ENCODE measurements at places on chromosomes 2 and 18. TPM values are rescaled to one million over a fixed set of nuclear protein-coding genes. Genes with fewer than 3 reads are reported as not detected.

- peak; percentile 78 for DNase-seq
Measured at GRCh38 chr2:127106457-127106990, 430 bp downstream of the BIN1 start.

- DNase-seq: peak; percentile 35
Measured at GRCh38 chr2:32838949-32839348, 107.8 kb upstream of the LTBP1 start.

- no peak for DNase-seq
Measured at GRCh38 chr2:40361478-40361877, 90.4 kb downstream of the SLC8A1 start.

Gene NFATC1
- 4.3 TPM for polyA plus RNA-seq

GRCh38 chr2:222730366-222730999, 59.0 kb downstream of the MOGAT1 start:
- no peak for DNase-seq

- peak; percentile 32 for DNase-seq
Measured at GRCh38 chr2:236170590-236171165, 2.5 kb upstream of the GBX2 start.

Gene FAHD2A
- 64.9 TPM for polyA plus RNA-seq

- no peak for DNase-seq
Measured at GRCh38 chr2:36659872-36660312, 36.6 kb upstream of the VIT start.

Gene USP34
- polyA plus RNA-seq: 37.2 TPM

Gene KIAA2012
- not detected for polyA plus RNA-seq

DNA sequence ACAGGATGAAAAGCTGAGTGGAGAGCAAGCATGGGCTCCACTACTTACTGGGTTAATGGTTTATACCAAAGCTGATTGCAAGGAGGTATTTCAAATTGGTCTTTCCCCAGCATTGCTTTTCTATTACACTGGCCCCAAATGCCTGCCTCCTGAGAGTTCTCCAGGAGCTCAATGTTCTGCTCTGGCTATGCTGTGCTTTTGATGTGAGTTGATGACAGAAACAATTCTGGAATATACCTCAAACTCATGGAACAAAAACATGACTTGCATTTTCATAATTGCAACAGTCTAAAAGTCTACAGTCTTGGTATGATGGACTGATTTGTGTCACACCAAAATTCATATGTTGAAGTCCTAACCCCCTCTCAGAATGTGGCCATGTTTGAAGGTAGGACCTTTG, 258.0 kb downstream of the CDH20 start:
- DNase-seq: no peak

DNA sequence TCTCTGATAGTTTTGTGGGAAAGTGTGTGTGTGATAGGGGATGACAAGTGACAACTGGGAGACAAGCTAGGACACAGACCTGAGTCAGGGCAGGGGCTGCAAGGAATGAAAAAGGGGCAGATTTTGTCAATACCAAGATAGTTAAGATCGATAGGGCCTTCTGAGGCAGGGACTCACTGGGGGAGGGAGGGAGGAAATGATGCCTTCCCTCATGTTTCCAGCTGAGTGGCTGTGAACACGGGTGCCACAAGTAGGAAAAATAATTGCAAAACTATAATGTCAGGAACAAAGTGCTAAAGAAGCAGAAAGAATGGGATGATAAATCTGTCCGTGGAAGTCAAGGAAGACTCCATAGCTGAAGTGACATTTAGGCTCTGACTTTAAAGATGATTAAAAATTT, 24.2 kb downstream of the CDH2 start:
- no peak for DNase-seq

- no peak for DNase-seq
Measured at GRCh38 chr2:196630531-196630930, 9.0 kb upstream of the CCDC150 start.

Gene ARHGEF33
- 2.4 TPM for polyA plus RNA-seq

DNA sequence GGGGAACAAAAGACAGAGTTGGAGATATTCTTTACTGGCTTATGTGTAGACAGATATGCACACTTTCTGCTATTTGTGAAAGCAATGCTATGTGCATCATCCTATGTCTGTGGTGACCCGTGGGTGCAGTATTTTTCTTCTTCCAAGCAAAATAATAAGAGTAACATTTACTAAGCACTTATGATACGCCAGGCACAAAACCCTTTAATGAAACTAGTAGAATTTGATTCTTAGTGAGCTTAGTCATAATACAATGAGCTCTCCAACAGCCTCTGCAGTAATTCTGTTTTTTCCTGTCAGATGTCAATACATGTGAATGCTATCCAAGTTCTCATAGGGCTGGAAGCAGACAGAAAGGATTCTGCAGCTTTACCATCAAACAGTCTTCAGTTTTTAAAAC, 130.6 kb downstream of the RAD51AP2 start:
- DNase-seq: no peak

GRCh38 chr2:44952143-44952805, 10.8 kb downstream of the SIX3 start:
- peak; percentile 67 for DNase-seq

Gene ABHD1
- polyA plus RNA-seq: 2.9 TPM

Gene UGT1A6
- 110 TPM for polyA plus RNA-seq

DNA sequence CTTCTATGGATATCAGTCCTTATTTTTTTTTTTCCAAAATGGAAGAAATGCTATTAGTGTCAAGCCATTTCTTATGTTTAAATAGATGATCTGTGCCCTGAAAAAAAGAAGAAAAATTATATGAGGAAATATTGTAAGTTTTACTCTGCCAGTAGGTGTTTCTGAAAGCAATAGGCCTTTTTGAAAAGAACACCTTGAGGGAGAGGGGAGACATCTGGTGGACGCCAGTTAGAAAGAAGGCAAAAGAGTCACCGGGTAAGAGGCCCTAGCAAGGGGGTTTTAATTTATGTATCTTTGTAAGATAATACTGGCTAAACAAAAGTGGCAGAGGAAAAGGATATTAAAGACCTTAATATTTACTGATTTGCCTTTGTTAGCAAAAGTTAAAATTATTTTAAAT, 56.1 kb downstream of the DYNAP start:
- DNase-seq: peak; percentile 70

Gene MC5R
- polyA plus RNA-seq: not detected

DNA sequence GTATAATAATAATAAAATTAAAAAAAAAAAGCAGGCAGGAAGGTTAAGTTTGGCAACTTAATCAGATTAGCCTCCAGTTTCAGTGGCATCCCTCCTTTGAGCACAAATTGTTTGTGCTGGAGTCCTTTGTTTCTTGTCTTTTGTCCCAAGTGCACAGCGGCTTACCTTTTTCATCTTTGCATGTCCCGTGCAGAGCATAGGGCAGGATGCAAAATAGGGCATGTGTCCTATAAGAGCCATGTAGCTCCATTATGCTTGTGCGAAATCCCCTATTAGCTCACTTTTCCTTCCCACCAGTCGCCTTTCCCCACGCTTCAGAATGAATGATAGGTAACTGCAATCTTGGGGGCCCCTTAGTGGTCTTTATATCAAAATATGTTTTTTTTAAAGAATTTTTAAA, 216.8 kb downstream of the TSN start:
- DNase-seq: no peak

DNA sequence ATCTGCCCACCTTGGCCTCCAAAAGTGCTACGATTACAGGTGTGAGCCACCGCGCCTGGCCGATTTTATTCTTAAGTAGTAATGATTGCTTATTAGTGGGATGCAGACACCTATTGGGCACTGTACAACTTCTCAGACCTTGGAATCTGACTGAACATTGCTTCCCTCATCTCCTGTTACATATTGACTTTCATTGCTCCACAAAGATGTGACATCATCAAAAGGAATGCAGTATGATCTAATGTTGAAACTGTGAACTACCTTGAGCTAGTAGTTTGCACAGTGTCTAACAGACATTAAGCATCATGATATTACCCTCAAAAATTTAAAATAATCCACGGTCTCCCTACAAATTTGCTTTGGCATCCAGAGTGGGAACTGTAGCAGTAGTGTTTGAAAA, 109.8 kb upstream of the SIX2 start:
- no peak for DNase-seq

GRCh38 chr2:74778381-74779264, 55.3 kb upstream of the HK2 start:
- DNase-seq: no peak

- DNase-seq: no peak
Measured at GRCh38 chr2:126707941-126708340, 52.0 kb downstream of the GYPC start.

DNA sequence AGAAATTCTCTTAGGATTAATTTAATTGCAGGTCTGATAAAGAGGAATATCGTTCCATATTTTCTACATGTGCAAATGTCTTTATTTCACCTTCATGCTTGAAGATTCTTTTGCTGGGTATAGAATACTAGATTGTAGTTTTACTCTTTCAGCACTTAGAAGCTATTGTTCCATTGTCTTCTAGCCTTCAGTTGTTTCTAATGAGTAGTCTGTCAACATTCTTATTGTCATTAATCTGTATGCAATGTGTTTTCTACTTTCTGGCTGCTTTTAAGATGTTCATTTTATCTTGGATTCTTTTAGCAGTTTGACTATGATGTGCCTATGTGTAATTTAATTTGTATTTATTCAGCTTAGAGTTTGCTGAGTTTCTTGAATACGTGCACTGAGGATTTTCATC, 64.3 kb upstream of the ZNF385B start:
- DNase-seq: no peak

Gene PUM2
- 22.0 TPM for polyA plus RNA-seq

DNA sequence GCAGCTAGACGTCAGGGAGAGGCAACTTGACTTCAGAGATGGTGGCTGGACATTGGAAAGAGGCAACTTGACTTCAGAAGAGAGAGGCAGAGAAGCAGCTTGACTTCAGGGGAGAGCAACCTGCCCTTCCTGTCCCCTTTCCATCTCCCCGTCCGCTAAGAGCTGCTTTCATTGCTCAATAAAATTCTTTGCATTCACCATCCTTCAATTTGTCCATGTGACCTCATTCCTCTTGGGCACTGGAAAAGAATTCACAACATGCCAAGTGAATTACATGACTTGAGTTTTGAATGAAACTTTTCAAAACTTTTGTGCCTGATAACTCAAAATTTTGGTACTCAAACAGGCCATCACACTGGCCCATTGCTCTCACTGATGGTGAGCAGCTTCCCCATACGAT, 158.9 kb downstream of the DPP4 start:
- no peak for DNase-seq

- DNase-seq: no peak
Measured at GRCh38 chr2:156435396-156435717, 822 bp upstream of the GPD2 start.

GRCh38 chr2:118609138-118609537, 238.3 kb downstream of the EN1 start:
- no peak for DNase-seq

DNA sequence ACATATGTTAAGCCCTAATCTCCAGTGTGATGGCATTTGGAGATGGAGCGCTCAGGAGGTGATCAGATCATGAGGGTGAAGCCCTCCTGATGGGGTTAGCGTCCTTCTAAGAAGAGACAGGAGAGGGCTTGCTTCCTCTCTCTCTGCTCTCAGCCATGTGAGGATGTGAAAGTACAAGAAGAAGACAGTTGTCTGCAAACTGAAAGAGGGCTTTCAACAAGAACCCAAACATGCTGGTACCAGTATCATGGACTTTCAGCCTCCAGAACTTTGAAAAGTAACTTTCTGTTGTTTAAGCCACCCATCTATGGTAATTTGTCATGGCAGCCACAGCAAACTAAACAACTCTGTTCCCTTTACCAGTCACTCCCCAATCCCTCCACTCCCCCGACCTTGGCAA, 47.4 kb downstream of the CACNB4 start:
- no peak for DNase-seq

Gene NEU2
- not detected for polyA plus RNA-seq

GRCh38 chr2:6723865-6724604, 141.7 kb downstream of the CMPK2 start:
- DNase-seq: no peak

Gene CCDC74B
- polyA plus RNA-seq: 6.4 TPM

Gene PKDCC
- polyA plus RNA-seq: 28.1 TPM

DNA sequence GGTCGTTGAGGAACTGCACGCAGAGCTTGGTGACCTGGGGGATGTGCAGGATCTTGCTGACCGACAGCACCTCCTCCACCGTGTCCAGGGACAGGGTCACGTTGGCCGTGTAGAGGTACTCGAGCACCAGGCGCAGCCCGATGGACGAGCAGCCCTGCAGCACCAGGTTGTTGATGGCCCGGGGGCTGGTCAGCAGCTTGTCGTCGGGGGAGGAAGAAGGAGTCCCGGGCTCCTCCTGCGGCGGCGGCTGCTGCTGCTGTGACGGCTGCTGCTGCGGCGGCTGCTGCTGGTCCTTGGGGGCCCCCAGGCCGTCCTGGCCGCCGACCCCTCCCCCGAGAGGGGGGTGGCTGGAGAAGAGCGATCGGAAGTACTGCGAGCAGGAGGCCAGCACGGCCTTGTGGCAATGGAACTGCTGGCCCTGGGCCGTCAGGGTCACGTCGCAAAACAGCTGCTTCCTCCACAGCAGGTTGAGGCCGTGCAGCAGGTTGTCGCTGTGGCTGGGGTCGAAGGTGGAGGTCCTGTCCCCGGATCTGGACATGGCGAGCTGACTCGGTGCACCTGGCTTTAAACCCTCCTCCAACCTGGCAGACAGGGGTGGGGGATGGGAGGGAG, 2.7 kb downstream of the KLHL14 start:
- DNase-seq: no peak

DNA sequence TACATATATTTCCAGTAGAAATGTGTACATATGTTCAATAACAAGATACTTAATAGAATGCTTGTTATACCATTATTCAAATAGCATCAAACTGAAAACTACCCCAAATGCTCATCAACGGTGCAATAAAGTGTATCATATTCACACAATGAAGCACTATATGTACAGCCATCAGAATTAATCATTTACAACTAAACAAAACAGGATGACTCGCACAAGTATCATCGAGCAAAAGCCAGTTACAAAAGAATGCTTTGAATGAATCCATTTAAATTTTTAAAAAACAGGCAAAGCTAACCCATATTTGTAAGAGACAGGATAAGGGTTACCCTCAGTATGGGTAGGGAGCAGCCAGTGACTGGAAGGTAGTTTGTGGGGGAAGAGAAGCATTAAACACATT, 132.8 kb upstream of the PDE1A start:
- no peak for DNase-seq

Gene VWA3B
- polyA plus RNA-seq: not detected

DNA sequence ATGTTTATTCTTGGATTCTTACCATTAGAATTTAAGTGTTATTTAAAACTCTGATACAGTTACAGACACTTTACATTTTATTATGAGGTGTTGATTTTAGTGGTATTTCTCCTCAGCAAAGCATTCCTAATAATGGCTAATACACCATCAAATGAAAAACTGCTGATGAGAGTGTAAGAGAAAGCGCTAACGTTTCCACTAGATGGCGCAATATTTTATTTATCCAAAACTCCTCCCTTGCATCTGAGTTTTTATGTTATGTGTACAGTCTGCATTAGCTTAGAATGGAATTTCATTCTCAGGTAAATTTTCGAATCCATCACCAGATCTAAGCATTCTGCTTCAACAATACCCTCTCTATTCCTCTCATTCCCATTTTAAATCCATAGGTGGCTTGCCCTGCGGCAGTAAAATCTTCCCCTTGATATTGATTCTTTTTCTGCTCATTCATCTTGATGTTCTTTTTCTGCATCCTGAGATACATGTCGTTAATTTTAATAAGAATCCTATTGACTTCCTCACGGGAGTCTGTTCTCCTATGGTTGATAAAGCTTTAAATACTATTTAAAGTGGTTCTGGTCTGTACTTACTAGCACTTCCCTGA, 53.9 kb downstream of the PRKRA start:
- no peak for DNase-seq

Gene DSEL
- polyA plus RNA-seq: 1.9 TPM

- DNase-seq: no peak
Measured at GRCh38 chr2:180707884-180708205, 272.6 kb upstream of the UBE2E3 start.

Measured in kidney (tissue), 22 donors.